ENCODE measurements at places on chromosomes 7 and 10.

DNA sequence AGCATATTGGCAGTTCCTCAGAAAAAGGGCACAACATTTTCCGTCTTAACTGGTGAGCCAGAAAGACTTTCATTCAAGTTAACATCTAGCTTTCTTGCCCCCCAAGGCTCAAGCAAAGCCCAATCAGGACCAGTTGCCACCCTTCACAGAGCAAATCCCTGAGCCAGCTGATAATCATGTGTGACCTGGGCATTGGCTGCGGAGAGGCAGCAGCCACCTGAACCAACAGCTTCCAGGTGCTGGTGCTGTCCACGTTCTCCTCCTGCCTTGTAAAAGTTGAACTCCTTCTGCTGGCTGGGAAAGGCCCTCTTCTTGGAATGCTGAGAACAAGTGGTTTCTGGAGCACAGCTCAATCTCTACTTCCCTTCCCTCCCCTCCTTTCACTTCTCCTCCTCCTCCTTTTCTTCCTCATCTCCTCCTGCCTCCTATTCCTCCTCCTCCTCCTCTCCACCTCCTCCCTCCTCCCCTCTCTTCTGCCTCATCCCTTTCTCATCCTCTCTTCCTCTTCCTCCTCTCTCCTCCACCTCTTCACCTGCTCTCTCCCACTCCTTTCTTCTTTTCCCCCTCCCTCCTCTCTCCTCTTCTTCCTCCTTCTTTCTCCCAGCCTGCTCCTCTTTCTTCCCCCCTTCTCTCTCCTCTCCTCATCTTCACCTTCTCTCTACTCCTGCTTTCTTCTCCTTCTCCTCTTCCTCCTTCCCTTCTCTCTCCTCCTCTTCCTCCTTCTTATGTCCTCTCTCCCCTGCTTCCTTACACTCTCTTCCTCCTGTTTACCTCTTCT lies 140.6 kb downstream of the JCAD start:
- DNase-seq = no peak

DNA sequence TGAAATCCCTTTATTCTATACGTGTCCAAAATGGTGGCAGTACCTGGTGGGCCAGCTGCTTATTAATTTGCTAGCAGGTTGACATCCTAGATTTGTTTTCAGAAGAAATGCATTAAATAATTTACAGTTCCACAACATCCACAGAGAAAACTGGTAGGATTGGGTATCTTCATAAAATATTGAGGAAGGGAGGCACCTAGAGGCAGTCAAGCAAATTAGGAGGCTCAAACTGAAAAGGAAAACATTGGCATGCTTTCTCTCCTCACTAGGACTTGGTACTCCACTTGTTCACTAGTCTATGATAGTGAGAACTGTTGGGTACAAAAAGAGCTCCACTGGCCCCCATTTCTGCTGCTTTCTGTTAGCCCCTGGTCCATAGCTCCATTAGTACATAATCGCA lies 18.3 kb upstream of the LRGUK start:
- no peak for DNase-seq

- DNase-seq = no peak
Observed at GRCh38 chr7:129739427-129739826, 127.9 kb downstream of the NRF1 start.

DNA sequence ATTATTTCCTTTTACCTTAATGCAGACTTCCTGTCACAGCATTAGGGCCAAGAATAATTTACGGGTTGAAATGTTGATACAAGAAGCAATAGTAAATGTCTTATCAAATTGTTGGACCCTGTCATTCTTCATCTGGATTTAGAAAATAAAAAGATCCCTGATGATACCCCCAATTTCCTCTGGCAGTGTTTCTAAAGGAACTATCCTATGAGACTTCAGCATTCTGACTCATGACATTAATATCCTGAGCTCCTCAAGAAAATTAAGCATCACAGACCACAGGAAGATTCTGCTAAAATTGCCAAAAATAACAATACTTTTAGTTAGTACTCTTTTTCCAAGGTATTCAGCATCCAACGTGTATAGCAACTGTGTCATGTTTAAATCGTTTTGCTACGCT lies 490.5 kb upstream of the ANKRD30A start:
- DNase-seq = no peak

GRCh38 chr7:101632641-101633040 lies 3.5 kb upstream of the MYL10 start:
- DNase-seq = no peak

DNA sequence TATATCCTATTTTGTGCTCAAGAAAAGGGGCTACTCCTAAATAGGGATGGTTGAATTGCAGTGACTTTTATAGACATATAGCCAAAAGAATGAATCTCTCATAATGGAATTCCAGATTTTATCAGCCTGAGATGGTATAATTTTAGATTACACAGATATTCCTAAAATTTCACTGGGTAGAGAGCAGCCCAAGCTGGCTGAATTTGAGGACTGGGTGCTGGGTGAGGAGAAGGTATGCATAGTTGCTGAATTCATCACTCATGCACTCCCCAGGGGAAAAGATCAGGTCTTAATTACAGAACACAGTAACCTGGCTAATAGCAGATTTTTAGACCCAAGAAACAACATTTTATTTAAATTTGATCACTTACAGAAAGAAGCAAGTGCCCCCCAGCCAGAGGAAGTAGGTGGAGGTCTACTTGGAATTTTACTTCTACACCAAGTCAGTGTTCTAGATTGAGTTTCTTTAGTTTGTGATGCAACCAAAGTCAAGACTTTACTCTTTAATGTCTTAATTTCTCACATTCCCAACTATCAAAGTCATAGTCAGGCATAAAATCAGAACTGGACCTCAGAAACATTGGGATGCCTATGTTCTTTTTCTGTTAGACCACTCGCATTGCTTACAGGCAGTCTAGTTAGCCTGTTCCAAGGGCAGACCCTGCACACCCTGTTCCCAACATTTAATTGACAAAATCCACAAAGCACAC lies 337.4 kb upstream of the PODXL start:
- no peak for DNase-seq

- DNase-seq = no peak
Observed at GRCh38 chr10:122499491-122499941, 38.2 kb downstream of the HTRA1 start.

DNA sequence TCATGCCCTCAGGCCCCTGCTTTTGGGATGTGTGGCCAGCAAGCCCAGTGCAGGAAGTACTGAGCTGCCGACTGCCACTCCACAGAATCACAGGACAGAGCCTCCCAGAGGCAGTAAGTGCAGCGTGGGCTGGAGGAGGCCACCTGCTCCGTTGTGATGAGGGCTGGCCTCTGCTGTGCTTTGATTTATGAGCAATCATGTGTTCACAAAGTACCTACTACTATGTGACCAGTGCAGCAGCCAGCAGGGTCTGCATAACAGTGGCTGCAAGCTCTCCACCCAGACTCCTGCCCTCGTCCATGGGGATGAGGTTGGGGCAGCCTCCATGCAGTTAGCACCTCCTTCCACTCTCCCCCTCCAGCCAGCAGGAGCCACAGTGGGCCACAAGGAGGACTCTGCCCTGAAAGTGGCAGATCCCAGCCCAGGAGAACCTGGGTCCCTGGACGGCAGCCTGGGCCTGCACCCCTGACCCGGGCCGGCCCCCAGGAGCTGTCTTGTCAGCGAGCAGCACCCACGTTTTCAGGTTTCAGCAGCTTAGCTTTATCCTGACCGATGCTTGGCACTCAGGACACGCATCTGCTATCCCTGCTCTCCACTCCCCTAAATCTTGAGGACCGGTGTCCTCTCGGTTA lies 37.7 kb upstream of the INSIG1 start:
- no peak for DNase-seq

- DNase-seq = no peak
Observed at GRCh38 chr7:117858712-117859111, 14.5 kb downstream of the CTTNBP2 start.
